Effector memory CD4-positive, alpha-beta T cell (primary cell): ENCODE measurements at places on chromosomes 5 and 9.

GRCh38 chr9:20321423-20322082 lies 300.7 kb downstream of the MLLT3 start:
- peak; percentile 31 for DNase-seq

DNA sequence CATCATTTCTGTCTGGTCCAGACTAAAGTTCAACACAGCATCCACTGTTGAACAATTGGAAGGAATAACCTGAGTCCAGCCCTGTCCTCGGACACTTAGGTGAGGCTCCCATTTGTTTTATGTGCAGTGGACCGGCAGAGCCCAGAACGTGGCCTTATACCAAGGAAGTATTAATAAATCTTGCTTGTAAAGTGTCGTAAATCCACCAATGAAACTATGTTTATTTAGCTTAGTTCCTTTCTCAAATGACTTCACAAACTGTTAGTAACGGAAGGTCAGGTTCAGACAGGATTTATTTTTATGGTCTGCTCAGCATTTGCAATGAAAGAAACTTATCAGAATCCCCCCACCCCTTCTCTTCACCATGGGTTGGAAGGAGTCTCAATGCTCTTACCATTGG lies 149.5 kb downstream of the PCSK1 start:
- no peak for DNase-seq

- DNase-seq = no peak
These were observed 26.7 kb downstream of the NR2F1 start for GRCh38 chr5:93609762-93610161.

DNA sequence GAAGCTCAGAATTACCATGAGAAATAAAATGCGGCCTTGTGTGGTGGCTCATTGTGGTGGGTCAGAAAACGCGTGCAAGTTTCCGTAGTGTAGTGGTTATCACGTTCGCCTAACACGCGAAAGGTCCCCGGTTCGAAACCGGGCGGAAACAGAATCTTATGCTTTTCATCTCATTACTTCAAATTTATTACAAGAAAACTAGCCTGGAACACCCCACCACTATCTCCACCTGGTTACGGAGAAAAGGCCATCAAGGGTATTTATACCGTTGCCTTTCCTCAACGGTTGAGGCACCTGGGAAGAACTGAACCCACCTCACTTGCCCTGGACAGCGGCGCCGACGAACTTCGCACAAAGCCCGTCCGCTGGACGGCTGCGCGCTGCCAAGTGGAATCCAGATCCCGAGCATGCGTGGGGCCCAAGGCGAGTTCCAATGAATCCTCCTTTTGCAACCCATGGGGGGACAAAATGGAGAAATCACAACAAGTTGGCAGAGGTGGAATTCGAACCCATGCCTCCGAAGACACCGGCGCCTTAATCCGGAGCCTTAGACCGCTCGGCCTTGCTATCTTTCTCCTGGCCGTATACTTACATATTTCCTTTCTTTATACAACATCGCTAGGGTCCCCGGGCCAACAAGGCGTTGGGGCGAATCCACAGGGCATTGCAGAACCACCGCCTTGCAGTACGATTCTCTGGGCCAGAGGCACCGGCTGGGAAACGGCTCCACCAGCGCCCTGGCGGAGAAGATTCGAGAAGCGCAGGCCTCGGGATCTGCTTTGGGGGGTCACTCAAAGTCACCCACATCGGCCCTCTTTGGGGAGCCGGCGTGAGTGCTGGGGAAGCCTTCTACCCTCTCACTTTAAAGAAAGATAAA lies 16.9 kb downstream of the OR2V2 start:
- DNase-seq = no peak

DNA sequence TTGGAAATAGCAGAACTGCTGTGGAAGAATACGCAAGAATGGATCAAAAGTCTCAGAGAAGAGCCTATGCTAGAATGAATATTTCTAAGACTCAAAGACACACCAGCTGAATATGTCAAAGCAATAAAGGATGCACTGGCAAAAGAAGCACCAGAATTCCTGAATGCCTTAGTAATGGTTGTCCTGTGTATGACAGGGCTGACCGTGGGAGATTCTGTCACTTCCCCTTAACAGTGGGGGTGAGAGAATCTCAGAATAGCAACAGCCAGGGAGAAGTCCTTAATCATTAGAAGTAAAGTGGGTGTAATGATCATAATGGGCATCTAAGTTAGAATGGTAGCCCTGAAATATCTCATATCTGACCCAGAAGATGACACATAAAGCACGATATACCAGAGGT lies 14.6 kb upstream of the PRR16 start:
- no peak for DNase-seq

DNA sequence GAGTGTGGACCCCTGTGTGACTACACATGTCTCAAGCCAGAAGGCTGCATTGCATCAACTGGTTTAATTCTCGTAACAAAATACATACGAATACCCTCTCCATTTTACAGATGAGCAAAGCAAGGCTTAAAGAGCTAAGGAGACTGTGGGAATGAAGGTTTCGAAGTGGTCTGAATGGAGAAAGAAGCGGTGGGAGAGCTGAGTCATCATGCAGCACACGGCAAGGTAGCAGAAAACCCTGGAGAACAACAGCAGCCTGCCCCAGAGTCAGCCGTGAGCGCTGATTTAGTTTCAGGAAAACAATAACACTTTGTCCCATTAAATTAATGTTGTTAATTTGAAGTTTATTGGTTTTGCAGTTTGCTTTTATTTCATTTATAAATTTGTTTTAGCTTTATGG lies 223.8 kb downstream of the HSPA4 start:
- no peak for DNase-seq

GRCh38 chr5:157290981-157291711 lies 25.2 kb downstream of the CYFIP2 start:
- no peak for DNase-seq

GRCh38 chr5:127565586-127566270 lies 48.3 kb downstream of the PRRC1 start:
- no peak for DNase-seq

- no peak for DNase-seq
These were observed 29.1 kb downstream of the DAP start for GRCh38 chr5:10731913-10732312.

GRCh38 chr5:134450374-134450773 lies 38.7 kb upstream of the CDKN2AIPNL start:
- DNase-seq = no peak

DNA sequence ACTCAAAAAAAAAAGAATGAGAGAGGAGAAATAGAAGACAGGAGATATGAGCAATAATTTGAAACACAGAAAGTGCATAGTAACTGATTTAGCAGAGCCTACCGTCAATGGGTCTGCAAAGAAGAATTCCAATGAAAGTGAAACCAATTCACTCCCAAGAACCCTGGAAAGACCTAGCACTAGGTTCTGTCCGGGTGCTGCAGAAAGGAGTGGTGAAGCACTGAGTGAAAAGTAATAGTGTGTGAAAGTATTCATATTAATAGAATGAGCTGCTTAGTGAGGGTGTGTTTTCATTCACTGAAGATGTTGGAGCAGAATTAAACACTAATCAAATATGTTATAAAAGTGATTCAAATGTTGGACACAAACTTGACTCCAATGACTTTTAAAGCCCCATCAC lies 51.3 kb upstream of the SLC30A5 start:
- DNase-seq = no peak

- no peak for DNase-seq
These were observed 268.6 kb downstream of the ISL1 start for GRCh38 chr5:51651889-51652288.

DNA sequence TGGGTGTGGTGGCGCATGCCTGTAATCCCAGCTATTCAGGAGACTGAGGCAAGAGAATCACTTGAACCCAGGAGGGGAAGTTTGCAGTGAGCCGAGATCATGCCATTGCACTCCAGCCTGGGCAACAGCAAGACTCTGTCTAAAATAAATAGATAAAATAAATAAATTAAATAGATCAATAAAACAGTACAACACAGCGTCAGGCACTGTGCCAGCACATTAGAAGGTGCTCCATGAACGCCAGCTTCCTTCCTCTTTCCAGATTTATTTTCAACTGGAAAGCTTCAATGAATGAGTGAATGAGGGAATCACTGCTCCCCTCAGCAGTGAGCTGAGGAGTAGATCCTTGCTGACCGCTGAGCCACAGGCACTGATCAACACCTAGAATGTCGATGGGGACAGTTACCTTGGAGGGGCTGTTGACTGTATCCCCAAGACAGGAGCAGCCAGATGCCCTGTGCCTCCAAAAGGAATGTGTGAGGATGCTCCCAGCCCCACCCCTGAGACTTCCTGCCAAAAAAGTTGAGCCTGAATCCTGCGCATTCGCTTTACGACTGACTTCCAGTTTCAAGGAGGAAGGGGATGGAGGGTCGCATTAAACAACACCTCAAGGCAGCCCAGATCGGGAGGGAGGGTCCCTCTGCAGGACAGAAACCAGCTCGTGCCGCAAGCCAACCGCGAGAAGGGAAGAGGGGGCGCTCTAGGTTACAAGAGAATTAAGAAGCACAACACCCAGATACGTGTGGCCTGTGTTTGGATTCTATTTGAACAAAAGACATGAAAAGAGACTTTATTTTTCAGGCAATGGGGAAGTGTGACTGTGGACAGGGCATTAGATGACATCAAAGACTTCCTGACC lies 54.0 kb upstream of the CNOT6 start:
- no peak for DNase-seq

DNA sequence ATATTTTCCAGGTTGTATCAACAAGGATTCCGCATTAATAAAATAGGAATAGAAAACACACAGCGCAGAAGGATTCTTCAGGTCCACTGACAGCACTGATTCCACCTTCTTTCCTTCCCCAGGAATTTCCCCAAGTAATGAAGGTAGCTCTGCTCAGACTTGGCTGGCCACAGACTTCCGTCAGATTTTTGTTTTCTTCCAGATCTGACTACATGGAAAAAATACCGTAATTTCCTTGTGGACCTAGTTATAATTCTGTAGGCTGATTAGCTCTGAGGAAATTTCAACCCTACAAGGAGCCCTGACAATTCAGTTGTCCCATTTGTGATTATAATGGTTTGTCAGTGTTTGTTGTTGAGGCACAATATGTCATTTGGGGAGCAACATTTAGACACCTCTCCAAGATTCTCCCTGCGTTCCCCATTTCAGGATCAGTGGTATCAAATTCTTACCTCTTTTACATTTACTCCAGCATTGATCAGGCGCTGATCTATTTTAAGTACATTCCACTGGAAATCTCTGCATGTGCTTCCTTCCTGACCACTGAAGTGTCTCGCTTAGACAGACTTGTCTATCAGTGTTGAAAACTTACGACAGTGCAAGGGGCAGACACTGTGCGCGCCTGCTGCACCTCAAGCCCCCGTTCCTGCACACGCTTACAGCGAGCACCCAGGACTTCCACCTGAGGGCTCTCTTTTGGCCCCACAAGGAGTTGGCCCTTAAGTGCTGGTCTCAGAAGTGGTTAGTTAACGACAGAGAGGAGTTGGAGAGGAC lies 94.8 kb downstream of the LHFPL2 start:
- DNase-seq = no peak
